ENCODE measurements at places on chromosomes 4 and X. TPM values are rescaled to one million over a fixed set of nuclear protein-coding genes. Genes with fewer than 3 reads are reported as not detected.

DNA sequence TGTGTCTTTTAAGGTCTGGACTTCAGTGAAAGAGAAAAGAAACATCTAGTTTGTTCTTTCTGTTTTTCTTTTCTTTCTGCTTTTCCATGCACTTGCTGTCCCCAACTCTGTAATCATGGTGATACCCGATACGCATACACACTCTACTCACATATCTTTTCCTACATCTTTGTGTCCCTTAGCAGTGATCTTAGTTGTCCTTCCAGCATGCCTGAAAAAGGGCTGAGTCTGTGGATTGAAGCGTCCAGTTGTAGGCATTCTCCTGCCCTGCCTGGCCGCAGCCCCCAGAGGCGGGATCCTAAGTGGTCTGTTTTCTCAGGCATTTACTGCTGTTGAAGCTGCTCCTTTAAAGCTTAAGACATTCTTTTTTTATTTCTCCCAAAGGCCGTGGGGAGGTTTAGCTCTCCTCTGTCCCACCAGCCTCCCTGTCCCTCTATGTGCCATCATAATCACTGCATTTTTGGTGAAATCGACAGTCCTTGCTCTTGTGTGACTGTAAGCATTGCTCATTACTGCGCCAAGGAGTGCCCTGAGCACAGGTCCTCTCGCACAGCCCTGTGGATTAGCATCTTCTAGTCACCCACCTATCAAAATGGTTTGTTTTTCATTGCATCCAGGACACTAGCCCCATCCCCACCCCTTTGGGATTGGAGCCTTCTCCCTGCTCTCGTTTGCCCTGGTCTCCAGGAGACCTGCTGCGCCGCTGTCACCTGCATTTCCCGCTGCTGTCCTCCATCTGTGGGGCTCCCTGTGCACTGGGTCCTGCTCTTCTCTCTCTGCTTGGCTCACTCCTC, 4.4 kb downstream of the RGS12 start:
- DNase-seq: no peak

GRCh38 chr4:4836044-4836443, 23.4 kb upstream of the MSX1 start:
- DNase-seq: no peak

DNA sequence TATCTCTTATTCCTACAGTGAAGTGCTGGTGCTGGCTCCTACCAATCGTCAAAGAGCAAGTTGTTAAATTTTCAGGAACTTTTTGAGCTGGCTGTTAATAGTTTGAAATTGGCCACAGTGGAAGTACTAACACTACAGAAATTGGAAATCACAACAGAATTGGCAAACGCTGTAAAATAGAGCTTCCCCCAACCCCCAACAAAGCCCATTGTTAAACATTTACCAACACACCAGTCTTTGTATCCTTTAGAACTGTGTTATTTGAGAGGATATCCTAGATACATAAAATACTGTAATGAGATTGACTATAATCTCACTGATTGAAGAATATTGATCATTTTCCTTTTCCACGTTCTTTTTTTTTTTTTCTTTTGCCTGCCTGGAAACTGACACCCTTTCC, 37.4 kb downstream of the FAM241A start:
- DNase-seq: no peak

- no peak for DNase-seq
Measured at GRCh38 chrX:40041915-40042314, 55.8 kb downstream of the BCOR start.

- no peak for DNase-seq
Measured at GRCh38 chrX:39050427-39050826, 249.2 kb downstream of the MID1IP1 start.

DNA sequence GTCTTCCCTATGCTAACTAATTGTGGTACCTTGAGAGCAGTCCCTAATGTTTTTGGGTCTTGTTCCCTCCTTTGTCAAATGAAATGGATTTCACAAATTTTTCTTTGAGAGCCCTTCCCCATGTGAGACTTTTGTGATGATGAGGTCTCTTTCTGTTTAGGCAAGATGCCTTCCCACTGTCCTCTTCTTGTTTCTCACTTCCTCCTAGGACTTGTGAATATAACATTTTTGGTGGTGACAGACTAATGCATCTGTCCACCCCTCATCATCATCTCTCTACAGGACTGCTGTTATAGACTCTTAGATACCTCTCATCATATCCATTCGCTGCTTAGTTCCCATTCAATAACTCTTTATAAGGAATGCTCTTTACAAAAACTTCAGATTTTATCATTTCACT, 8.7 kb upstream of the ANK2 start:
- no peak for DNase-seq

GRCh38 chrX:134552351-134552750, 92.4 kb downstream of the HPRT1 start:
- no peak for DNase-seq

GRCh38 chr4:21864686-21865085, 83.9 kb downstream of the KCNIP4 start:
- DNase-seq: no peak

DNA sequence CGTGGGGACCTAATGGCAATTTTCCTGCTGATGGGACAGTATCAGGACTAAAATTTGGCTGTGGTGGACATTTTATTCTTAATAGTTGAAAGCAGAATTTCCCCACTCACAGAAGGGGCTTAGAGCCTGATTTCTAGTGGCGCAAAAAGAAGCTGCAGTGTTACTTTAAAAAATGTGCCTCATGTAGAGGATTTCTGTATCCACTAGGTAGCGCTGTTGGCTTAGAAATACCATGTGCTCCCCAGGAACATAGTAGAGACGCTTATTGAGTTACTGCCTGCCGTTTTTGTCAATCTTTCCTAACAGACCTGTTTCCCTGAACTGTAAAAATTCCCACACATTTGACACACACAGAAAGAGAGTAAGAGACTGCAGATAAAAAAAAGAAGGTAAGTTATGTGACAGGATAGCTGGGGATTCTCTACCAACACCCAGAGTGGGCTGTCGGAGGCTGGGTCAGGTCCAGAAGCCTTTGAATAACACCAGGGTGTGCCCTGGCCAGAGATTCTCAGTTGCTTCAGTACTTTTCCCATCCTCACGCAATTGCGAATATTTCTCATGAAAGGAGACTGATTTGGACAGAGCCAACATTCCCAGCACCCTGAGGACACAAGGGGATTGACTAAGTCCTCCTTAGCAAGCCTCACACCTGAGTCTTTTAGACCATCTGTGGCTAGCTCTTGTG, 88.4 kb downstream of the ZXDA start:
- DNase-seq: peak; percentile 73

- no peak for DNase-seq
Measured at GRCh38 chr4:184689681-184690080, 40.1 kb downstream of the PRIMPOL start.

DNA sequence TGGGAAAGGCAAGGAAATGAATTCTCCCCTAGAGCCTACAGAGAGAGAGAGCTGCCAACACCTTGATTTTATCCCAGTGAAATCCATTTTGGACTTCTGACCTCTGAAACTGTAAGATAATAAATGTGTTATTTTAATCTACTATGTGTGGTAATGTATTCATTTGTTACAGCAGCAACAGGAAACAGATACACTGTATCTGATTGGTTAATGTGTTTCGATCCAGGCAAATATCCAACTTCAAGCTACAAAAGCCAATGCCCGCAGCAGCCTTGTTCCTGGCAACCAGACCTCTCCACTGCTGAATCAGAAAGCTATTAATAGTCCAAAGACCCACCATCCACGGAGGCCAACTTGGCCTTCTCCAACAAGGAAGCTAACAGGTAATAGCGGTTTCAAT, 318.1 kb downstream of the PTTG2 start:
- DNase-seq: no peak

DNA sequence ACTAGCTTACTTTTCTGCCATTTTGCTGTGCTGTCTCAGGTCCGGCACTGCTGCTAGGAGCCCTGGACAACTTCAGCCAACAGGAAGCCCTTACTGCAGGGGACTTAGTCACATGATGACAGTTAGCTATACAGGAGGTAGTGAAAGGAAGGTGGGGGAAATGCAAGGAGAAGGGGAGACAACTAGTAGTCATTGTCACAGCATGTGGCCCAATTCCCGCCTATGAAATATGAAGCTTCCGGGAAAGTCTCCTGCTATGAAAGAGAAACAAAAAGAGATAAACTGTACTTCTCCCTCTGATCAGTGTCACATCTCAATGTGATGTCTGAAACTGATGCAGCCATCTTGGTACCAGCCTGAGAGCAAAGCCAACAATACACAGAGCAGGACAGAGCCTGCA, 71.6 kb downstream of the AMELX start:
- no peak for DNase-seq

GRCh38 chrX:30483996-30484395, 93.6 kb downstream of the TASL start:
- DNase-seq: no peak

GRCh38 chr4:19659101-19659500, 592.6 kb upstream of the SLIT2 start:
- DNase-seq: no peak

- DNase-seq: no peak
Measured at GRCh38 chr4:5238173-5238572, 186.9 kb downstream of the STK32B start.

DNA sequence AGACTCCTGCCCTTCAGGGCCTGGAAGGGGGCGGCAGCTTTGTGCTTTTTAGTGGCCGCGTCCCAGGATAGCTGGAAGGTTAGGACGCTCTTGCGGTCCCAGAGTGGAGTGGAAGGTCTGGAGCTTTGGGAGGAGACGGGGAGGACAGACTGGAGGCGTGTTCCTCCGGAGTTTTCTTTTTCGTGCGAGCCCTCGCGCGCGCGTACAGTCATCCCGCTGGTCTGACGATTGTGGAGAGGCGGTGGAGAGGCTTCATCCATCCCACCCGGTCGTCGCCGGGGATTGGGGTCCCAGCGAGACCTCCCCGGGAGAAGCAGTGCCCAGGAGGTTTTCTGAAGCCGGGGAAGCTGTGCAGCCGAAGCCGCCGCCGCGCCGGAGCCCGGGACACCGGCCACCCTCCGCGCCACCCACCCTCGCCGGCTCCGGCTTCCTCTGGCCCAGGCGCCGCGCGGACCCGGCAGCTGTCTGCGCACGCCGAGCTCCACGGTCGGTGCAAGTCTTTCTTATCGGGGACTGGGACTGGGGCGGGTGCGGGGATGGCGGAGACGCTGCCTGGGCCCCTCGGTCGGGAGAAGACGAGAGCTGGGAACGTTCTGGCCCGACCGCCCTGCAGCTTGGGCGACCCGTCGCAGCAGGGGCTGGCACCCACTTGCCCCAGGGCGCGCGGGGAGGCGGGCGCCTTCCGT, at the start of gene EDNRA:
EDNRA (plus strand) TSS at position 207 of the 686 bp plus-strand sequence. CDS start 4,585 bp downstream, outside the sequence.
- no peak for DNase-seq

DNA sequence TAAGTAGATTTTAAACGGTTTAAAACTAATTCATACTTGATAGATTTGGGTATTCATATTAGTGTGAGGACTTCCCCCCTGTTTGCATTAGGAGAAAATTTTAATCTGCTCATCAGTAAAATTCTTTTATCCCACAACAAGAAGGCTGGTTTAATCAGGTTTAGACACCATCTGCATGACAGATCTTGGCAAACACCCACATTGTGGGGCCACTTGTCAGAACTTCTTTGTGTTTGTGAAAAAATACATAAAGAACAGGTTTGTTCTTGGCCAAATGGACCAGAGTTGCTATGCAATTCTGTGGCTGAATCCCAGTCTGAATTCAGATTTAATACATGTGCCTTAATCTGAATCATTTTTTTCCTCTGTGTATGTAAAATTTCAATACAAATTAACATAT, 121.1 kb downstream of the REPS2 start:
- DNase-seq: no peak

DNA sequence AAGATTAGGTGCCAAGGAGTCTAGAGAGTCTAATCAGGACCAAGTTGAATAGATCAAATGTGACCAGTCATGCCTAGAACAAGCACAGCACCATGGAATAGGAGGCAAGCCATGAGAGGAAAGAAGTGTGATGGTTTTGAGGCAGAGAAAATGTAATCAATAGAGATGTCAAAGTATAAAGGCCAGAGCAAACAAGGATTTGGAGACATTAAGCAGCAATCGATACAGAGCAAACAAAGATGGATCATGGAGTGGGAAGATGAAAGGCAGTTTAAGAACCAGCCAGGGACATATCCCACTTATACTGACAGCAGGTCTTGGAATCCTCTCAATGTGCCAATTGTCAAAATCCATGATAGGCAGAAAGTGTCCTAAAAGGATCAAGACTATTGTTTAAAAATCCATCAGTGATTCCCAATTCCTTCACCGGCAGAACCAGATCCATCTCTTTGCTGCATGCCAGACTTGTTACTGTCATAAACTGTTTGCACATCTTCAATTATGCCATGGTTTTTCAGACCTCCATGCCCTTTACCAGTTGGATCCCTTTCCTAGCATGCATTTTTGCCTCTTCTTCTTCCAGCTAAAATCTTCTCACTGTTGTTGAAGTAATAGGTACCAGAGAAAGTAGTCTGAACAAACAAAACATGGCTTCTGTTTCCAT, 520.7 kb upstream of the ARX start:
- DNase-seq: no peak

DNA sequence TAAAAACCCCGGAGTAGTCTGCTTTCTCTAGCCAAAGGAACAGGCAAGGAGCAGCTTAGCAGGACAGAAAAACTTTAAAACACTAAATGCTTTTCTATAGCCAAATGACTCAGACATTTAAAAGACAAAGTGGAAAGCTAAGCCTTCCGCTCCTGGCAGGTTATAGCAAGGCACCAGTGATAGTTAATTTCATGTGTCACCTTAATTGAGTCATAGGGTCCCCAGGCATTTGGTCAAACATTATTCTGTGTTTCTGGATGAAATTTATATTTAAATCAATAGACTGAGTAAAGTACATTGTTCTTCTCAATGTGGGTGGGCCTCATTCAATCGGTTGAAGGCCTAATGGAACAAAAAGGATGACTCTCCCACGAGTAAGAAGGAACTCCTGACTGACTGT, 885.7 kb upstream of the ADGRL3 start:
- DNase-seq: no peak

DNA sequence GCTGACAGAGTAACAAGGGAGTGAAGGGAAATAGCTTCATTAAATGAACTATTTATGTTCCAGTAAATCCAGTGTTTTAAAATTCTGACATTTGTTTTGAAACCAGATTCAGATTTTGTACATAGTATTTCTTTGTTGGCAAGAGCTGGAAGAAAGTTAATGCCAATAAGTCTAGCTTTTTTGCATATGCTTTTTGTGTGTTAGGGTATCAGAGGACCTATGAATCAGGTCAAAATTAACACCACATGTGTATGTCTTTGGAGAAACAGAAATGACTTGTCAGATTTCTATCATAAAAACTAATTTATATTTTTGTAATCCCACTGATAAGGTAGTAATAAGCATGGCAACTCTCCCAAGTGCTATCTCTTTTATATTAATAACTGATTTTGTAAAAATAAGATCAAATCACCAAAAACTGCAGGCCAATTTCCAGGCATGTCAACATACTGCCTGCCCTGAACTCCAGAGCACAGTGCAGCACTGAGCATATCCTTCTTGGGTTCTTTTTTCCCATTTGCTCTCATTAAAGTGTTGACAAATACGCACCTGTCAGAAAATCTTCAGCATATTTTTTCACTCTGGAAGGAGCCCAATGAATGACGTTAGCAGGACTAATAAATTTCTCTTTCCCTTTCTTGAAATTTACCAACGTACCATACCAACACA, 65.5 kb downstream of the SH3RF1 start:
- no peak for DNase-seq

UGT2B7 gene
- total RNA-seq: not detected

MAGEC3 gene
- total RNA-seq: not detected

GEMIN8 gene
- total RNA-seq: 10.8 TPM

SLC38A5 gene
- total RNA-seq: 6.4 TPM

PPP4R3C gene
- not detected for total RNA-seq

FAM241A gene
- total RNA-seq: 9.0 TPM

TMEM31 gene
- not detected for total RNA-seq

SCLT1 gene
- 8.0 TPM for total RNA-seq

OGT gene
- 65.6 TPM for total RNA-seq

PNMA3 gene
- total RNA-seq: 0.13 TPM

ASB12 gene
- not detected for total RNA-seq

ARHGAP10 gene
- total RNA-seq: 9.1 TPM

FABP2 gene
- total RNA-seq: not detected
